Iris pigment epithelial cell (primary cell): ENCODE measurements at places on chromosomes 2 and 18.

GRCh38 chr2:80506563-80506962, 202.0 kb upstream of the LRRTM1 start:
- no peak for DNase-seq

DNA sequence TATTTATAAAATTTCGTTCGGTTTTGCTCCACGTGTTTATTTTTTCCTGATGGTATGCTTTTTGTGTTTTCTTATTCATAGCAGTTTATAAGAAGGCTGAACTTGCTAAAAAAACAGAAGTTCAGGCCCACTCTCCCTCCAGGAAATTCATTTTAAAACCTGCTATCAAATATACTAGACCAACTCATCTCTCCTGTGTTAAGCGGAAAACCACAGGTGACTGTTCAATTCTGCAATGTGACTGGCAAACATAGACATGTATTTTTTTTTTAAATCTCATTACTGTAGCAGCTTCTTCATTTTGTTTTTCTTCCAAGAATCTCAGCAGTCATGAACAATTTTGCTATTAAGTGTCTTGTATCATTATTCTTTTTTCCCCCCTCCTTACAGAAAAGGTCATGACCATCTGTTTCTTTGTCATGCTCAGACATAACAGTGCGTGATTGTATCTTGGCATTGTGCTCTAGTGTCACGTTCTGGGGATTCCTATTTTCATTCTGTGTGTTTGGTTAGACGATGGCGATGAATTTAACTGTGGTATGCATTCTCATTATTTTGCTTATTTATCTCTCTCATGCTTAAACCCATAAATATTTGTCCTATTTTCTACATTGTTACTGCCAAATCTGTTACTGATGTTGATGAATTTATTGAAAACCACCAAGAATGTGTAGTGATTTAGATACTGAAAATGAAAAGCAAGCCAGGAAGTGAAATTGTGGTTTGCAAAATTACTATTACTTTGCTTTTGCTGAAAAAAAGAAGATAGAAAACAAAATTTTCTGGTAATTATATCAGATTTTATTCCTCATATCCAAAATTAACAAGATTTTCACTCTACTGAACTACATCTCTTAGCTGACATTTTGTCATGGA, 74.6 kb upstream of the UNC80 start:
- no peak for DNase-seq

GRCh38 chr2:209321076-209321475, 102.8 kb upstream of the MAP2 start:
- DNase-seq = peak; percentile 74

GRCh38 chr18:62585274-62586150, 62.7 kb downstream of the ZCCHC2 start:
- no peak for DNase-seq

GRCh38 chr18:78689606-78690005, 290.0 kb upstream of the SALL3 start:
- no peak for DNase-seq

DNA sequence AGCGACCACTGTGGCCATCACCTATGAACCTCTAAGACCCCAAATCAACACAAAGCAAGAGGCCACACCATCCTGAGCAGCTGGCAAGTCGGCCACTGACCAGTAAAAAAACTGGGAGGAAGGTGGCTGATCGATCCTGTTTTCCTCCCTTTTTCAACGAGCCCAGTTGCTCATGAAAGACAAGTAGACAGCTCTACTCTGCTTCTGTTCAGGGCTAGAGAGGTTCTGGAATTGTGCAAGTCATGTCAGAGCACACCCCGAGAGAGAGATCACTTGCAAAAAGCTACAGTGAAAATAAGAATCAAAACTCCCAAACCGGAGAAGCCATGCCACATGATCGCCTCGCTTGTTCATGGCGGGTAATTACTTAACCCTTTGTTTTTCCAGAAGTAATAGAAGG, 34.6 kb downstream of the ZNF516 start:
- no peak for DNase-seq

DNA sequence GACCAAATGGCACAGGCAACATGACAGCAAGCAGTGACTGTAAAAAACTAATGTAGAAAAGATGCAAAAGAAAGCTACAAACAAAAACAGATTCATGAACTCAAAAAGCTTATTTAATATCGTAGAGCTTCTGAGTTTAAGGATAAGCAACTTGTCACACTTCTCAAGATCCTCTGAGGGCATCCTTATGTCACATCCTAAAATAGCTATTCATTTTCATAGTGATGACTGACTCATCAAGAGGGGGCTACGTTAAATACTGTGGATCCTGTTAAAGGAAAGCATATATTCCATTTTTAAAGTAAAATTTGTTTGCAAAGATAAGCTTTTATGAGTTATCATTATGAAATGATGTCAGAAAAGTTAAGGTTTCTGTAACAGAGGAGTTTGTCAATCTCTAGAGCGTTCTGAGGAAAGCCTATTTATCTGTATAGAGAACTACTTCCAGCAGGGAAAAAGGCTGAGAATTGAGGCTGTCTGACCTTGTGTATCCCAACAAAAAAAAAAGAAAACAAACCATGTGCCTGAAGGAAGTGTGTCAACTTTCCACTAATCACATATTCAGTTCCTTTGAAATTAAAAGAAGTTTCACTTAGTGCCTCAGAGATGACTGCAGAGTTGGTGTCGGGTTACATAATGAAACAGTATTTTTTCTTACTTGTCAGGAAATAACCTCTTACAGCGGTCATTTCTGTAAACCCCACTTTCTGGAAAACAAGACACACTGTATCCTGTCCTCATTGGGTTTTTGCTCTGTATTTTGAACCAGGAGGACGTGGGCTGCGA, 115.5 kb downstream of the ESCO1 start:
- DNase-seq = peak; percentile 56

GRCh38 chr18:51762373-51762772, 564.9 kb upstream of the MEX3C start:
- no peak for DNase-seq

DNA sequence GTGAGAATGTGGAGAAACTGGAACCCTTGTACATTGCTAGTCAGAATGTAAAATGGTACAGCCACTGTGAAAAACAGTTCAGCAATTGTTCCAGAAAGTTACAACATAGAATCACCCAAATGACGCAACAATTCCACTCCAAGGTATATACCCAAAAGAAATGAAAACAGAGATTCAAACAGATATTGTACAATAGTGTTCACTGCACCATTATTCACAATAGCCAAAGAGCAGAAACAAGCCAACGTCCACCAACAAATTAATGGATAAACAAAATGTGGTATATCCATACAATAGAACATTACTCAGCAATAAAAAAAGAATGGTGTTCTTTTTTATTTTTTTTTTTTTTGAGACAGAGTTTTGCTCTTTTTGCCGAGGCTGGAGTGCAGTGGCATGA, 10.9 kb downstream of the CLASP1 start:
- DNase-seq = peak; percentile 61

GRCh38 chr18:34729740-34730355, 19.8 kb downstream of the DTNA start:
- no peak for DNase-seq

DNA sequence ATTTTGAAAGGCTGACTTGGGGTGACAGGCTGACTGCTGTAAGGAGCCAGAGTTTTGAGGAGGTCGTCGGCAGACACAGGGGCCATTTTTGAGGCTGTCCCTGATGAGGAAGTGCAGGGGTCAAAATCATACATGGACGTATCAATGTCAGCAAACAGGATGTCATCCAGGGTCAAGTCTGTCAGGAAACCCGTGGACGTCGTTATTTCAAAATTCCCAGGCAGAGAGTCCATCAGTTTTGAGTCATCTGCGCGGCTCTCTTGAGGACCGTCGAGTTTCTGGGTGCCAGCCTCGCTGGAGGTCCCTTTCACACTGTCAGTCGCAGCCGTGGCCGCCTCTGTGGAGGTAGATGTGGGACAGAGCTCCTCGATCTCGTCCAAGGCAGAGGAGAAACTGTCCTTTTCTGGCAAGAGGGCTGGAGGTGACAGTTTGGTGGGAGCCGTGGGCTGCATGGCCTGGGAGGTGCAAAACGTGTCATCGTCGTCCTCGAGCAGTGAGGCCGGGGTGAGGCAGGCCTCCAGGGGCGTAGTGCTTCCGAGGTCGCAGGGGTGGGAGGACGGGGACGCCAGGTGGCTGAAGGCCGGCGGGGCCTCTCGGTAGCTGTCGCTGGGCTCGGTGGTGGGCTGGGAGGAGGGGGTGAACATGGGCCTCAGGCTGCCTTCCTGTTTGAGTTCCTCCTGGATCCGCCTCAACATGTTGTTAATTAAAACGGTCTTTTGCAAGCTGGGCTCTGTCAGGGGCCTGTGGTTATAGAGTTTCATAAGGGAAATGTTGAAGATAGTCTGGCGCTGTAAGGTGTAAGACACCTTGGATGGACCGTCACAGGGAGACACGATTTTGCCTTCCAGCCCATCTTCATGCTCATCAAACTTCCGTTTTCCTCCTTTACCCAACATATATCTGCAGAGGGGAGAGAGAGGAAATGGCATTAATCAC, 17.5 kb downstream of the SERTAD2 start:
- DNase-seq = no peak

- DNase-seq = peak; percentile 79
Observed at GRCh38 chr2:100877555-100877954, 57.6 kb downstream of the NPAS2 start.

DNA sequence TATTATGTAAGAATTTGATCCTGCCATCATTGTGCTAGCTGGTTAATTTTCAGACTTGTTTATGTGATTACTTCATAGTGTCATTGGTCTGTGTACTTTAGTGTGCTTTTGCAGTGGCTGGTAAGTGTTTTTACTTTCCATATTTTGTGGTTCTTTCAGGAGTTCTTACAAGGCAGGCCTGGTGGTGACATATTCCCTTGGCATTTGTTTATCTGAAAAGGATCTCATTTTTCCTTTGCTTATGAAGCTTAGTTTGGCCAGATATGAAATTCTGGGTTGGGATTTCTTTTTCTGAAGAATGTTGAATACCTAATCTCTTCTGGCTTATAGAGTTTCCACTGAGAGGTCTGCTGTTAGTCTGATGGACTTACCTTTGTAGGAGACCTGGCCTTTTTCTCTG, 72.8 kb upstream of the MC4R start:
- DNase-seq = peak; percentile 31

DNA sequence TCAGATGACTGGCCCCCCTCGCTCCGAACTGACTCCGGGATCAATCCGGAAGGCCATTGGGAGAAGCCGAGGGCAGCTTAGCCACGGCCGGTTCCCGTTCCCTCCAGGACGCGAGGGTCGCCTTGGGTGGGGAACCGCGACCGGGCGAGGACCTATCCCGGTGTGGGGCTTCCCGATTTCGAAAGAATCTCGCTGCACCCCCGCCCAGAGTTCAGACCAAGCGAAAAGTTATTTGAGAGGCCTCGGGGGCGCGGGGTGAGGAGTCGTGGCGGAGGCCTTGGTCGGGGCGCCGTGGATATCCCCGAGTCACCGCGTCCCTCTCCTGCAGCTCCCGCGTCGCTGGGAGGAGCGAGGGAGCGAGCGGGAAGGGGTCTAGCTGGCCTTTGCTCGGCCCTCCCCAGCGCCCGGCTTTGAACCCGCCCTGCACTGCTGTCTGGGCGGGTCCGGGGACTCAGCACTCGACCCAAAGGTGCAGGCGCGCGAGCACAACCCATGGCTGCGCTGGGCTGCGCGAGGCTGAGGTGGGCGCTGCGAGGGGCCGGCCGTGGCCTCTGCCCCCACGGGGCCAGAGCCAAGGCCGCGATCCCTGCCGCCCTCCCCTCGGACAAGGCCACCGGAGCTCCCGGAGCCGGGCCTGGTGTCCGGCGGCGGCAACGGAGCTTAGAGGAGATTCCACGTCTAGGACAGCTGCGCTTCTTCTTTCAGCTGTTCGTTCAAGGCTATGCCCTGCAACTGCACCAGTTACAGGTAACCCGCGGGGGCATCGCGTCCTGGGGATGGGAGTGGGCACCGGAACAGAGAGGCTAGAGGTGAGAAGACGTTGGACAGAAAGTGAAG, at the start of gene CYP27A1:
Gene CYP27A1 (plus strand): TSS at position 457 of the 837 bp plus-strand sequence. CDS start 36 bp downstream, at position 493.
- peak; percentile 27 for DNase-seq

DNA sequence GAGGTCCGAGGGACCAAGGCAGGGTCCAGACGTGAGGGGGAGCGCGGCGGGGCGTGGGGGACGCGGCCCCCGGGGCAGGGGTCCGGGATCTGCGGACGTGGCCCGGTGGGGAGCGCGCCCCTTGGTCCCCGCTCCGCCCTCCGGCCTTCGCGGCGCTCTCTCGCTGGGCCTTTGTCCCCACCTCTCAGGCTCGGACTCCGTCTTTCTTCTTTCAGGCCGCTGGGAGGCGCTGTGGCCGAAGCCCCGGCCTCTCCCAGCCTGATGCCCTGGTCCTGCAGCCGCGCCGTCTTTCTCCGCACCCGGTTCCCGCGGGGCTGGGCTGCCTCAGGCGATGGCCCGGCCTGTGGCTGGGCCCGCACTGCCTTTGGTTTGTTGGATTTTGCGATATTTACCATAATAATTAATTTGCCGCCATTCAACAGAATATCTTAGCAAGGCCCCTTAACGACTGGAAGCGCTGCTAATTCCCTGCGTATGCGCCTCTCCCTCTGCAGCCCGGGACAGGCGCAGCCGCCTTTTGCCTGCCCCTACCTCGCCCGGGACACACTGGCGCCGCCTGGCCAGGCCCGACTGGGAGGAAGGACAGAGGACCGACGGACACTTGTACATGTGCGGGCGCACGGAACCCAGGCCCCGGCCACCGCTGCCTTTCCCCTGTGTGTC, 10.8 kb downstream of the SIX3 start:
- peak; percentile 63 for DNase-seq

DNA sequence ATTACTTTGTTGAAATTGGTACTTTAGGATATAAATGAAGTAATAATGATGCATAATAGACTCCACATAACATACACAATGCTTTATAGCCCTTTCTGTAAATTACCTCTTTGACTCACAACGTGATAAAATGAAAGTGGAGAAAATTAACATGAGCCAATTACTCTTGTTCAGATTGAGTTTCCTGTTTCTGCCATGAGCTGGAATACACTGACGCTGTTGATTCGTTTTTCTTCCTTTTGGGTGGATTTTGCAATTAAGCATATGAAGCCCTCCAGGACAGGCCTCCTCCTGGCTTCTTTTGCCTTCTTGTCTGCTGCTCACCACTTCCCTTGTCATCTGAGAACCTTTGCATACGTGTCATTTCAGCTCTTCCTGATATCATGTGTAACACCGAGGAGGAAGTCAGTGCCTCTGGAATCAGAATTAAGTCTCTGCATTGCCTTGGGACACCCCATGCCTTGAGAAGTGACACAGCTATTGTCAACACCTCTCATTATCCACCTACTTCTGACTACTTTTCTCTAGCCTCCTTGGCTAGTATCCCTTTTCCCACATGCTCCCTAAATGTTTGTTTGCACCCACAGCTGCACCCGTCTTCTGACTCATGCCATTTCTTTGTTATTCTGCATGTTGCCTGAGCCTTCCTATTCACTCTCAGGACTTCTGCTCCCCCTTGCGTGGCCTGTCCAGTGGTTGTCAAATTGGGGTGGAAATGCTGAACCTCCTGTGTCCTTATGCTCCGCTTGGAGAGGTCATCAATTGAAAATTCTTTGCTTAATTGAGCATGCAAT, 134.1 kb downstream of the FMNL2 start:
- peak; percentile 59 for DNase-seq
